Thymus (tissue), 14 donors: ENCODE measurements at places on chromosomes 11 and 22. TPM values are rescaled to one million over a fixed set of nuclear protein-coding genes. Genes with fewer than 3 reads are reported as not detected.

The ATM gene
- 67.0 TPM for total RNA-seq

The OR10D3 gene
- total RNA-seq: not detected

The CNGA4 gene
- 0.05 TPM for total RNA-seq

GRCh38 chr11:21446939-21447590, 745.8 kb upstream of the ANO5 start:
- H3K27me3 ChIP-seq: no peaks in the 10 kb centered on the region
- H3K36me3 ChIP-seq: no peaks in the 10 kb centered on the region
- no peaks in the 10 kb centered on the region for H3K4me1 ChIP-seq
- H3K27ac ChIP-seq: no peak overlapping the region
- DNase-seq: no peak
- H3K4me3 ChIP-seq: no peak overlapping the region

- no peak for DNase-seq
- H3K36me3 ChIP-seq: no peaks in the 10 kb centered on the region
- H3K4me3 ChIP-seq: no peak overlapping the region
- no peaks in the 10 kb centered on the region for H3K27me3 ChIP-seq
- no peaks in the 10 kb centered on the region for H3K4me1 ChIP-seq
Measured at GRCh38 chr11:41784513-41785335, 325.3 kb upstream of the LRRC4C start.

- no peaks in the 10 kb centered on the region for H3K36me3 ChIP-seq
- H3K4me3 ChIP-seq: no peak overlapping the region
- DNase-seq: no peak
- H3K27ac ChIP-seq: no peak overlapping the region
- H3K27me3 ChIP-seq: no peaks in the 10 kb centered on the region
- H3K4me1 ChIP-seq: no peaks in the 10 kb centered on the region
Measured at GRCh38 chr11:102589047-102589459, 36.1 kb downstream of the MMP20 start.

DNA sequence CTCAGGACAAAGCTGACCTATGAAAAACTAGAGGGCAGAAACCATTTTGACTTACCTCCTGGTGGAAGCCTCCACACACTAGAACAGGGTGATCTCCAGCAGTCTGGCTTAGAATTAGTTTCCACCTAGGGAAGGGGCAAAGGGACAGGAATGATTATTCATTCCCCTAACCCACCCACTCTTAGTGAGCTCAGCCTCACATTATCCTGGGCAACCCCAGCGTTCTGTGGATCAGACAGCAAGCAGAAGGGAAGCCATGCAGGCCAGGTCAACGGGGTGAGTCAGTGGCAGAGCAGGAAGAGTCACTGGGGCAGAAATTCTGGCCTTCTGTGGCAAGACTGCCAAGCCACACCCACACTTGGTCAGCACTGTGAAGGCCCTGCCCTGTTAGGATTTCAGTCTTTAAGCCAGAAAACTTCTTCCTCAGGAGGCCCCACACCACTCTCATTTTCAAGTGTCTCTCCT, 10.5 kb downstream of the NUMA1 start:
- H3K4me1 ChIP-seq: peaks cover 19% of the 10 kb centered on the region
- no peak overlapping the region for H3K4me3 ChIP-seq
- peaks cover 28% of the 10 kb centered on the region for H3K36me3 ChIP-seq
- DNase-seq: no peak
